ENCODE measurements at places on chromosomes 1 and 21.

DNA sequence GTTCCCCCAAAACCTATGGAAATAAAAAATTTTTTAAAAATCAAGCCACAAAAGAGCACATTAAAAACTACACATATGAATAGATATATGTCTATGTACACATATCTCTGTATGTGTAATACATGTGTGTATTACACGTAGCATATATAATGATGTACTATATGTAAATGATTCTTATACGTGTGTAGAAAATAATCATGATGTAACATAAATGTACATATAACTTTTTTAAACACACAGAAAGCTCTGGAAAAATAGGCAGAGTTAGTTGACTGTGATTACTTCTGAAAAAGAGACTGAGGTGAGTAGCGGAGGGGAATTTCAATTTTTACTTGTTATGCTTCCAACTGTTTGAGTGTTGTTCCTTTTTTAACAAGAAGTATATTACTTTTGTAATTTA, 405.0 kb downstream of the CAMTA1 start:
- DNase-seq, result no peak

GRCh38 chr1:151819976-151820623, 11.5 kb downstream of the RORC start:
- DNase-seq, result no peak

GRCh38 chr1:168609741-168610510, 33.5 kb downstream of the XCL1 start:
- DNase-seq, result no peak

DNA sequence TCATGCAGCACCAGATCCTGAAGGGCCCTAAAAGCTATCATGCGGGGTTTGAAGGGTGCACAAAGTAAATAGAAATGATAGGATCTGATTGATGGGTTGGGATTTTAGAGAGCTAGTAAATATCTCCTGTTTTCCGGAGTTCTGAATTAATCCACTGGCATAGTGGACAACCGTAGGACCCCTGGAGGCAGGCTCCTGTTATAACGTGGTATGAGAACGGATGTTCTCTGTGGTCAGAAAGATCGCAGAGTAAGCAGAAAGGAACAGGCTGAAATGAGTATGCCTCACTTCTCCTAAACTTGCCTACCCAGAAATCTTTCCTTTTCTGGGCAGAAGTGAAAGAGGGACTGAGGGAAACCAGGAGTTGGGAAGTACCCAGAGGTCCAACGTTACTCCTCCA, 470.8 kb downstream of the AJAP1 start:
- no peak for DNase-seq

- DNase-seq, result no peak
Measured at GRCh38 chr1:200624679-200625335, 4.3 kb upstream of the KIF14 start.

GRCh38 chr1:228352677-228353481, 53.8 kb downstream of the TRIM11 start:
- no peak for DNase-seq

- DNase-seq, result no peak
Measured at GRCh38 chr1:155285063-155285462, 7.8 kb downstream of the HCN3 start.

DNA sequence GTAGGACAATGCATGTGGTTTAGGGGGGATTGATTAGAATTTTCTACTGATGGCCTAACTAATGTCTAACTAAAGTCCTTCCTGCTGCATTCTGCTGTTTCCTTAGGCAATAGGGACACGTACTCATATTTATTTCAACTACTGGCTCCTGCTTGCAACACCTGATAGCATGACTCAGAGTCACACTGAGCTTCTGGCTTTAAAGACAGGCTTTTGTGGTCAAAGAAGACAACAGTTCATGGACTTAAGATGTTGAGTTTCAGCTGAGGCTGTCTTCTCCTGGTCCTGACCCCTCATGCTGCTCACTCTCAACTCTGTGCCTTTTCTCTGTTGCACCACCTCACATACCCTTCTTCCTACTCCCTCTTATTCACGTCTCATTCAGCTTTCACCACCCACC, 29.1 kb upstream of the TRABD2B start:
- DNase-seq, result no peak

GRCh38 chr1:109917051-109917767, 6.6 kb downstream of the CSF1 start:
- DNase-seq, result no peak

- no peak for DNase-seq
Measured at GRCh38 chr1:193581341-193581740, 394.9 kb upstream of the B3GALT2 start.

DNA sequence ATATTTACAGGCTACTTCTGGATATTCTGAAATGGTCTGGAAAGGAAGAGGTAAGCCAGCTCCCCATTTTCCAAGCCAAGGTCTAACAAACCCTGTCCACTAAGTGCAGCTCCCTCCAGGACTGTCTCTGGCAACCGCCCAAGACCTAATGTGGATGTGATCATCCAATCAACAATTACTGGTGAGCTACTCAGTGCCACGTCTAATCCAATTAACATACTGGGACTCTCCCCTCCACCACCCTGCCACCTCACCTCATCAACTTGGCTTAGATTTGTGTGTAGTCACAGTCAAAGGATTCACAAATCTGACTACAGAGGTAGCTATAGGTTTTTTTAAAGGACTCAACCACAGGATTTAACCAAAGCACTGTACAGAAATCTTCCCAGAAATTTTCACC, 25.4 kb upstream of the S100A7 start:
- DNase-seq, result no peak

DNA sequence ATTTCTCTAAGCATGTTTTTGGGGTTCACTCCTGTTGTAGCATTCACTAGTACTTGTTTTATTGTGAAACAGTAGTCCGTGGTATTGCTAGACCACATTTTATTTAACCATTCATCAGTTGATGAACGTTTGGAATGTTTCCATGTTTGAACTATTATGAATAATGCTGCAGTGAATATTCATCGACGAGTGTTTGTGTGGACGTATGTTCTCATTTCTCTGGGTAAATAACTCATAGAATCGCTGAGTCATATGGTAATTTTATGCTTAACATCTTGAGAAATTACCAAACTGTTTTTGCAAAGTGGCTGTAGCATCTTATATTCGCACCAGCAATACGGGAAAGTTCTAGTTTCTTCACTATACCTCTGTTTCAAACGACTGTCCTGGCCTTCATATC, 28.0 kb upstream of the KAZN start:
- no peak for DNase-seq

- no peak for DNase-seq
Measured at GRCh38 chr1:159965263-159965662, 11.2 kb upstream of the SLAMF9 start.

DNA sequence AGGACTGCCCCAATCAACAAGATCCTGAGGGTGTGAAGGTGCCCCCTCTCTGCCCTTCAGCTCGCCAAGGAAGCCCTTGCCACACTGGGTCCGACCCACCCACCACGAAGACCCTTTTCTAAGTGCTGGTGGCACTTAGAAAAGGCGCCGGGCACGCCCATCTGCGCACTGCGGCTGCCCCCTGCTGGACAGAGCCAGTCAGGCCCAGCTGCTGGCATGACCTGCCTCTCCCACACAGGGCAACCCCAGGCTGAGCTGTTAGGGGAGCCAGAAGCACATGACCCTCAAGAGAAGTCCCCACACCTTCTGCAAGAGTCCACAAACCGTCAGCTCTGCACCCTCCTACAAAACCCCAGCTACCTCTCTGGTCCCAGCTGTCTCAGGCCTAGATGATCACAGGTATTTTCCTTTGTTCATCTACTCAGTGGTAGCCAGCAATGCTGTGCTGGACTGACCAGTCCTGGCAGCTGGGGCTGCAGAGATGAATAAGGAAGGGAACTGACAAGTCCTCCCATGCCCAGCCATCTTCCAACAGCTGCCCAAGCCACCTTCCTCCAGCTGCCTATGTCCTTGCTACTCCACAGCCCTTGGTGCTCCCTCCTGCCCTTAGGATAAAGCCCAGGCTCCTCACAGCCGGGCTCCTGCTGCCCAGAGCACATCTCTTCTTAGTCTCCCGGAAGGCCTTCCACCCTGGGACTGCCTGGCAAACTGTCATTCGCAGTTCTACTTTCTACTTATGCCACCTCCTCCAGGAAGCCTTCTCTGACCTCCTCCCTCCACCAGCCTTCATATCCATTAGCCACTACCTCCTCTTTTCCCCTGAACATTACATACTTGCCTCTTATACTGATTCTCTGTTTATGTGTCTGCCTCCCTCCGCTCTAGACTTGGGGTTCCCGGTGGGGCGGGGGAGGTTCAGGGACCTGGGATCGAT, 39.8 kb upstream of the ZC3H12A start:
- DNase-seq, result peak; percentile 58

GRCh38 chr1:58460469-58460868, 86.1 kb downstream of the OMA1 start:
- DNase-seq, result no peak

DNA sequence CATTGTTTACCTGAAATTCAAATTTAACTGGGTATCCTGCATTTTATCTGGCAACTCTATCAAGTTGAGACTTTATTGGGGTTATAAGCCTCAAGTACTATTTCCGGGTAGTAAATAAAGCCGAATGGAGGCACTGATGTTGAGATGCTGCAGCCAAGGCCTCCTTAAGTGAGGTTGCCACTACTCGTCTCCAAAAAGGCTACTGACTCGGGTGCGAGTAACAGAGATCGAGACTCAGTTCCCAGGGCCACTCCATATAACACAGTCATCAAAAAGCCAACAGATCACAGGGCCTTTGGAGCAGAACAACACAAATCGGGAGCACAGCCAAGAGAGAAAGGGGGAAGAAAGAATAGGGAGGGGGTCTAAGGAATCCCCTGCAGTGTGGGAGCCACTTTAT, 524 bp downstream of the COPA start:
- DNase-seq, result peak; percentile 33

- DNase-seq, result no peak
Measured at GRCh38 chr21:44348861-44349260, 4.6 kb upstream of the TRPM2 start.

- DNase-seq, result no peak
Measured at GRCh38 chr1:84159533-84160240, 15.6 kb downstream of the PRKACB start.

DNA sequence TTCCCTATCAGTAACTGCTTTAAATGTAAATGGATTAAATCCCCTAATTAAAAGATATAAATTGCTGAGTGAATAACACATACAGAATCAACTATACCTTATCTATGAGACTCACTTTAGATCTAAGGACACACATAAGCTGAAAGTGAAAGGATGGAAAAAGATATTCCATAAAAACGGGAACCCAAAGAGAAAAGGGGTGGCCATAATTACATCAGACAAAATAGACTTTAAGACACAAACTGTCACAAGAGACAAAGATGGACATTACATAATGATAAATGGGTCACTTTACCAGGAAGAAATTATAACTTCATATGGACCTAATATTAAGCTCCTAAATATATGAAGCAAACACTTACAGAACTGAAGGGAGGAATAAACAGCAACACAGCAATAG, 59.2 kb downstream of the SLC25A24 start:
- no peak for DNase-seq

- DNase-seq, result no peak
Measured at GRCh38 chr1:40637470-40638007, 27.9 kb downstream of the RIMS3 start.

DNA sequence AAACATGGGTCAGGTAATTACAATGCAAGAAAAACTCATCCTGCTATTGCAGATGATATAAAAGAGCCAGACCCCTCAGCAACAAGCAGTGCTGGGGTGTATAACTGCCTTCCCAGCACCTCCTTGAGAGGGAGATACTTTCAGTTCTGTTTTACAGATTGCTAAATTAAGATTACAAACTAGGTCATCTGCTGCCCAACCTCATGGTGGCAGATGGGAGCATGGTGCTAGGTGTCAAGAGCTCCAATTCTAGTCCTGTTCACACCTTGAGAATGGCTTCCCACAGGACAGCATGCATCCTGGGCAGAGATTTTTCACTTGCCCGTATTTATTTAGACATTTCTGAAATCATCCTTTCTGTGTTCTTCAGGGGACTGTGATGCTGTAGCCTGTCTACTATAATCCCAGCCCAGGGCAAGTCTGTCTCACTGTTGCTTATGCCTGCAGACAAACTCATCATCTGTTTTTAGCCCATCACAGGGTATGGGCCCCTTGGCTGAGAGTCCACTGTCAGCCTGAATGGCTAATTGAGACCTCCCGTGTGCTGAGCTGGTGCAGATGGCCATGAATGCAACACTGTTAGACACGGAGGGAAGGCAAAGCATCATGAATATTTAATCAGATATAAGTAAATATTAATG, 40.2 kb upstream of the PBX1 start:
- peak; percentile 81 for DNase-seq
